LoVo (cell line): ENCODE measurements at places on chromosomes 11 and 22.

DNA sequence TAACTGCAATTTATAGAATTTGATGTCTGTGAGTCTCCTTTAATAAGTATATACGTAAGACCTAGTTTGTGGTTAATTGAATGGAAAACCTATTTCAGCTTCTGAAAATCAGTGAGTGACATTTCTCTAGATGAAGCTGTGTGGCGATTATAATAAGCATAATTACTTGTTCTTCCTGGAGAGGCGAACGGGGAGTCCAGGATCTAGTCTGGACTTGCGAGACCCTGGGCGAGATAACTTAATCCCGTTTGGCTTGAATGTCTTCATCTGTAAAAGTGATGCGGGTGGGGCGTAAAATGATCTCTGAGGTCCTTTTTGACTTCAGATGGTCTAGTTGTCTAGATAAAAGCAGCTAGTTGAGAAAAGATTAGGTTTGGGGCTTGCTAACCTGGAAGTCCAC lies 1.1 kb downstream of the PRRG4 start:
- no peak for DNase-seq

DNA sequence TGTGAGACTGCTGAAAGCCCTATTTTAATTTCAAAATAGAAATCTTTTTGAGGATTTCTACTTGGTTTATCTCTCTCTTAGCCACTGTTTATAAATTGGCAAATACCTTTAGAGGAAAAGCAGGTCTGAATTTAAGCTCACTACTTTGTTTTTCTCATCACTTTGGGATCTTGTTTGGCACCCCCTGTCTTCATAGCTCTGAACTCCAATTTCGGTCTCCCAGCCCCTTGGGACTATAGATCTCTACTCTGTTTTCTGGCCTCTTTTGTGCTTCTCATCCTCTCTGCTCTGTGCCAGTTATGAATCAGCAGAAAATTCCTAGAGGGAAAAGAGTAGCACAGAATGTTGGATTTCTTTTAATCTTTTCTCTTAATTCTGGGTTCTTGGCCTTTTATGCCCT lies 118.3 kb downstream of the CYP2R1 start:
- DNase-seq = no peak

DNA sequence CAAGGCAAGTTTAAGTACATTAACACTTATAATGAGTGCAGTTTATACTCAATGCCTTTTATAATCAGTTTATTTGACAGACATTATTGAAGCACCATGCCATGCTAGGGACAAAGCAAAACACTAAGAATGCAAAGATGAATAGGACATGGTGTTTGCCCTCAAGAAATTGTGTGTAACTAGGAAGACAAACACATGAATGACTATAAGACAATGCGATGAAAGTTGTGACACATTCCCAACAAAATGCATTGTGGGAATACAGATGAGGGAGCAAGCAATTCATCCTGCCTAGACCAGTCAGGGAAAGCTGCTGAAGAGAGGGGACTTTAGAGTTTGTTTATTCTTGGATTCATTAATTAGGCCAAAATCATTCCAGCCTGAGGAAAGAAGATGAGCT lies 133.8 kb upstream of the TRPC6 start:
- no peak for DNase-seq

DNA sequence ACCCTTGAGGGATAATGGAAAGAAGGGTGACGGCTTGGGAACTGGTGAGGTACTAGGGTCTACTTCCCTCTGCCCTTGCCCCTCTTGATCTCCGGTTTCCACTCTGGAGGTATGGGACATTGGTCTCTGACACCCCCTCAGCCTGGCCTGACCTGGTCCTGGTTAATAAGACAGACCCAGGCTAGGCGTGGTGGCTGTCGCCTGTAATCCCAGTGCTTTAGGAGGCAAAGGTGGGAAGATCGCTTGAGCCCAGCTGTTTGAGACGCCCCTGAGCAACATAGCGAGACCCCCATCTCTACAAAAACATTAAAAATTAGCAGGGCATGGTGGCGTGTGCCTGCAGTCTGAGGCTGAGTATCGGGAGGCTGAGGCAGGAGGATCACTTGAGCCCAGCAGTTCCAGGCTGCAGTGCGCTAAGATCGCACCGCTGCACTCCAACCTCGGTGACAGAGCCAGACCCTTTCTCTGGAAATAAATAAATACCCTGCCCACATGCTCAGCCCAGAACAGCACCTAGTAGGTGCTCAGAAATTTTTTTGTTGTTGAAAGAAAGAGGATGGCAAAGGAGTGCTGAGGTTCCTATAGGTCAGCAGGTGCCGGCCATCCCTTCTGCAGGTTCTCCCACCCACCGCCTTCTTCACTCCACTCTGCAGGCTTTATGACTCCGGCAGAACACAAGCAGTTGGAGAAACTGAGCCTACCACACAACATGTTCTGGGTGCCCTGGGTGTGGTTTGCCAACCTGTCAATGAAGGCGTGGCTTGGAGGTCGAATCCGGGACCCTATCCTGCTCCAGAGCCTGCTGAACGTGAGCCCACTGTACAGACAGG lies 6.3 kb downstream of the BEST1 start:
- DNase-seq = no peak

DNA sequence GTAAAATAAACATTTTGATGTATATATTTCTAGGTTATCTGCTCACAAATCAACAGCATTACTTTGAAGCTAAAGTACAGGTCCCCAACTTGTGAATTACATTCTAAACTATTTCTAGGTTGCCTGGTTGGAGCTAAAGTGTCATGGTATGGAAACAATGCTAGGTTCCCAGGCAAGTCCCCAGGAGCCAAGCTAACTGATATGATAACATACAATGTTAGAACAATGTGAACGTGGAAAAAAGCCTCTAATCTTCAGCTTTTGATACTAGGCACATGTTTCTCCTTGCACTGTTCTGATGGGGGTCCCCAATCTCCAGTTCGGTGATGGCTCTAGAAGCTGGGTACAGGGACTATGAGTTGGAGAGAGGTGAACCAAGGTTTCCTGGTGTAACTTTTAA lies 109.8 kb downstream of the ARL14EP start:
- DNase-seq = no peak

DNA sequence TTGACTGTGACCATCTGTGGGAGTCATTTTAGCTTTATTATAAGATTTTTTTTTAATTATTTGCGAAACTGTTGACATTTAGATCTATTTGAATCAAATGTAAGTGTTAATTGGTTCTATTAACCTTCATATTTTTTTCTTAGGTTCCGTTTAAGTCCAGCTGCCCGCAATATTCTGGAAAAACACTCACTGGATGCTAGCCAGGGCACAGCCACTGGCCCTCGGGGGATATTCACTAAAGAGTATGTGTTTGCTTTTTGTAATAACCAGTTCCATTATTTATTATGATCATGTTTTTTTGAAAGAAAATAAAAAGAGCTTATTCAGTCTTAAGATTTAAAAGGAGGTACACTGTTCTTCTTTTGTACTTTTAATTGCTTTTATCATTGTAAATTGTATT lies 43.9 kb downstream of the PDHX start:
- no peak for DNase-seq

- DNase-seq = no peak
These were observed 6.8 kb downstream of the CCDC86 start for GRCh38 chr11:60848714-60849151.

- DNase-seq = peak; percentile 36
These were observed 49.5 kb downstream of the MCHR1 start for GRCh38 chr22:40728731-40729189.

DNA sequence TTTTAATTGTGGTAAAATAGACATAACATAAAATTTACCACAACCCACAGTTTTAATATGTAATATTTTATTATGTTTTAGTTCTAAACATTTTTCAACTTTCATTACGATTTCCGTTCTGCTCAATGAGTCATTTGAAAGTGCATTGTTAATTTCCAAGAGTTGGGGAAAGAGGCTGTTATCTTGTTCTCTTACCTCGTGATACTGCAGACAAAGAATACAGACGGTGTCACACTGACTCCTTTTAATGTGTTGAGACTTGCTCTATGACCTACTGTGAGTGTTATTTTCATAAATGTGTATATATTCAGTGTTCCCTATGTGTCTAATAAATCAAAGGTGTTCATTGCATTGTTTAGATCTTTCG lies 10.8 kb upstream of the RAC2 start:
- no peak for DNase-seq

GRCh38 chr11:11583801-11584529 lies 37.8 kb downstream of the GALNT18 start:
- DNase-seq = no peak

DNA sequence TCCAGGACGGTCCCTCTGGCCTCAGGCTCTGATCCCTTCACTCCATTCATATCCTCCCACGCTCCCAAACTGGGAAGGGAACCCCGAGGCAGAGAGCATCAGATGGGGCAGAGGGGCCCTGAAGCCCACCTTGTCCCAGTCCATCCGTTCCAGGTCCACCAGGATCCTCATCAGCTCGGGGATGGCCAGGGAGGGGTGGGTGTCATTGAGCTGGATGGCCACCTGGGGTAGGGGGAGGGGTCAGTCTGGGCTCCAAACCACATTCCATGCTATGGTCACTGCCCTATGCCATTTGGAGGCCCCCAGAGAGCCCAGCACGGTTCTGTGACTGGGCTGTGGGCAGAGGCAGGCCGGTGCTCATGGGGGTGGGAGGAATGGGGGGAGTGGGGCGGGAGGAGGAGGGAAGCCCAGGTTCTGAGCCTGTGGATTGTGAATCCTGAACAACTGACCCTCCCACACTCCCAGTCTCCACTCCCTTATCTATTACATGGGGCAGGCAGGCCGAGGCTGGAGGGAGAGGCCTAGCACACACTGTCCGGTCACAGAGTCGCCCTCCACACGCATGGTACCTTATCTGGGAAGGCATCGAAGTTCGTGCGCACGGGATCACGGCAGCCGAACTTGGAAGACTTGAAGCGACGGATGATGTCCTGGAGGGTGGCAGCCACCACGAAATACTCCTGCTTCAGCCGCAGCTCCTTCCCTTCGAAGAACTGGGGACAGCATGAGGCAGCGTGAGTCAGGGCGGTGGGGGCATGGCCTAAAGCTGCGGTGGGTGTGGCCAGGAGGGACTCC lies 5.5 kb downstream of the PYGM start:
- no peak for DNase-seq

DNA sequence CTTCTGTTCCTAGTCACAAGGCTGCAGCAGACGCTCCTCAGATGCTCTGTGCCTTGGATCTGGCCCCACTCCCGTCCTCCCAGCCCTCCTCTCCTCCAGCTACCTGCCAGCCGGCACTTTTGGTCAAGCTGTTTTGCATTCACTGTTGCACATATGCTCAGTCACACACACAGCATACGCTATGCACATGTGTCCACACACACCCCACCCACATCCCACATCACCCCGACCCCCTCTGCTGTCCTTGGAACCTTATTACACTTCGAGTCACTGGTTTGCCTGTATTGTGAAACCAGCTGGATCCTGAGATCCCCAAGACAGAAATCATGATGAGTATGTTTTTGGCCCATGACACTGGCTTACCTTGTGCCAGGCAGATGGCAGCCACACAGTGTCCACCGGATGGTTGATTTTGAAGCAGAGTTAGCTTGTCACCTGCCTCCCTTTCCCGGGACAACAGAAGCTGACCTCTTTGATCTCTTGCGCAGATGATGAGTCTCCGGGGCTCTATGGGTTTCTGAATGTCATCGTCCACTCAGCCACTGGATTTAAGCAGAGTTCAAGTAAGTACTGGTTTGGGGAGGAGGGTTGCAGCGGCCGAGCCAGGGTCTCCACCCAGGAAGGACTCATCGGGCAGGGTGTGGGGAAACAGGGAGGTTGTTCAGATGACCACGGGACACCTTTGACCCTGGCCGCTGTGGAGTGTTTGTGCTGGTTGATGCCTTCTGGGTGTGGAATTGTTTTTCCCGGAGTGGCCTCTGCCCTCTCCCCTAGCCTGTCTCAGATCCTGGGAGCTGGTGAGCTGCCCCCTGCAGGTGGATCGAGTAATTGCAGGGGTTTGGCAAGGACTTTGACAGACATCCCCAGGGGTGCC lies 109.8 kb downstream of the BCR start:
- peak; percentile 7 for DNase-seq

GRCh38 chr11:5335170-5335569 lies 8.2 kb downstream of the OR51B5 start:
- no peak for DNase-seq

GRCh38 chr11:106642331-106642730 lies 375.9 kb downstream of the GUCY1A2 start:
- DNase-seq = no peak

GRCh38 chr11:71442123-71442522 lies 6.1 kb downstream of the DHCR7 start:
- DNase-seq = no peak

GRCh38 chr22:46148816-46149511 lies 1.4 kb upstream of the PPARA start:
- DNase-seq = no peak

DNA sequence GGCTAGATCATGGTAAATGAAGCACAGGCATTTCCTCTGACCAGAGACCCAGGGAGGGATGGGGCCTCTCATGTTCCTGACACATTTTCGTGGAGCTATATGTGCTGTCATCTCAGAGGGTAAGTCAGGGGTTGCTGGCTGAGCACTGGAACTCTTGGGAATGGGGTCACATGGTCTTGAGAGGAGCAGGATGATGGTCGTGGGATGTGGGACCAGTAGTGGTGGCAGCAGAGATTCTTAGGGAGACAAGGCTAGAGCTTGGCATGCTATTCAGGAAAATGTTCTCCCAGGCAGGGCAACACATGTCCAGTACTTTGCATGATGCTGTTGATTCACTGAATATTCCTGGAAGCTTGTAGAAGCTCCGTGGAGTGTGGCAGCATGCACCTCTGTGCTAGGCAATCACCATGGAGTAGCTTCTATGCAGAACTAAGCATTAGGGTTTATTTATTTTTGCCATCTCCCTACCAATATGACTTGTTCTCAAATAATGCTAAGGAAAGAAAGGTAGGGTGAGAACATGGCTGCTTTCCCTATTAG lies 31.4 kb upstream of the TTC12 start:
- no peak for DNase-seq

DNA sequence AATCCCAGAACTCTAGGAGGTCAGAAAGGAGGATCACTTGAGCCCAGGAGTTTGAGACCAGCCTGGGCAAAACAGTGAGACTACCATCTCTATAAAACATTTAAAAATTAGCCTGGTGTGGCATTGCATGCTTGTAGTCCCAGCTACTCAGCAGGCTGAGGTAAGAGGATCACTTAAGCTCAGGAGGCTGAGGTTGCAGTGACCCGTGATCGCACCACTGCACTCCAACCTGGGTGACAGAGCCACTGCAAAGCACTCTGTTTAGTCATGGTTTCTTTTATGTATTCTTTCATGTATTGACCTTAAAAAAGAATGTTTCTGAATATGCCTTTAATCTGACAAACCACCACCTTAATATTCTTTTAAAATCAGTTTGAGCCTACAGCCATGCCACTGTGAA lies 52.2 kb downstream of the BIRC2 start:
- no peak for DNase-seq

- no peak for DNase-seq
These were observed 222.3 kb upstream of the NARS2 start for GRCh38 chr11:78796956-78797355.

- DNase-seq = no peak
These were observed 138.2 kb upstream of the TENM4 start for GRCh38 chr11:79579063-79579462.

GRCh38 chr11:131121426-131122333 lies 205.4 kb upstream of the SNX19 start:
- no peak for DNase-seq

DNA sequence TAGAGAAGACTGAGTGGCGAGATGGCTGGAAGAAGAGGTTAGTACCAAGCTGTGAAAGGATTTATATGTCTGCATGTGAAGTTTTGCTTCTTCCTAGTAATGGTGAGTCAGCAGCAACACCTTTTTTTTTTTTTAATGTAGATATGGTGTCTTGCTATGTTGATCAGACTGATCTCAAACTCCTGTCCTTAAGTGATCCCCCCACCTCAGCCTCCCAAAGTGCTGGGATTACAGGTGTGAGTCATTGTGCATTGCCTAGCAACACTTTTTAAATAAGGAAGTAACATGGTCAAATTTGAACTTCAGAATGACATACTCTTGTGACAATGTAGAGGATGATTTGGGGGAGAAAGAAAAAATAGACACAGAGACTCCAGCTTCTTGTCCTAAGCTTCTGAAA lies 6.5 kb upstream of the CSTPP1 start:
- peak; percentile 63 for DNase-seq
